ENCODE measurements at places on chromosomes 7 and 10.

- no peak for DNase-seq
These were observed 54.3 kb downstream of the SLC16A9 start for GRCh38 chr10:59655309-59655708.

DNA sequence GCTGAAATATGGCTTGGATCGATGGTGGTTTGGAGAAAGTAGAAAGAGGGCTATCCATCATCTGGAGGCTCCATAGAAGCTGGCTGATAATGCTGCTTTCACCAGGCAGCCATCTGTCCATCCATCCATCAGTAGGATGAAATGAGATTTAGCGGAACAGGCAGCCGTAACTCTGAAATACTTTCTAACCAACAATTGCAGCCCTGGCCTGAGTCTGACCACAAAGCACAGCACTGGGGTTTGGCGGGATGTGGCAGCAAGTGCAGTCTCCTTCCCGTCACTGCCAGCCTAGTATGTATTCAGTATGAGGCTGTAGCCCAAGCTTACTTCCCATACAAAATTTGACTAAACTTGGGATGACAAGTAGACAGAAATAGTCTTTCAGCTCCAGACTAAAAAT lies 38.0 kb downstream of the R3HCC1L start:
- no peak for DNase-seq

DNA sequence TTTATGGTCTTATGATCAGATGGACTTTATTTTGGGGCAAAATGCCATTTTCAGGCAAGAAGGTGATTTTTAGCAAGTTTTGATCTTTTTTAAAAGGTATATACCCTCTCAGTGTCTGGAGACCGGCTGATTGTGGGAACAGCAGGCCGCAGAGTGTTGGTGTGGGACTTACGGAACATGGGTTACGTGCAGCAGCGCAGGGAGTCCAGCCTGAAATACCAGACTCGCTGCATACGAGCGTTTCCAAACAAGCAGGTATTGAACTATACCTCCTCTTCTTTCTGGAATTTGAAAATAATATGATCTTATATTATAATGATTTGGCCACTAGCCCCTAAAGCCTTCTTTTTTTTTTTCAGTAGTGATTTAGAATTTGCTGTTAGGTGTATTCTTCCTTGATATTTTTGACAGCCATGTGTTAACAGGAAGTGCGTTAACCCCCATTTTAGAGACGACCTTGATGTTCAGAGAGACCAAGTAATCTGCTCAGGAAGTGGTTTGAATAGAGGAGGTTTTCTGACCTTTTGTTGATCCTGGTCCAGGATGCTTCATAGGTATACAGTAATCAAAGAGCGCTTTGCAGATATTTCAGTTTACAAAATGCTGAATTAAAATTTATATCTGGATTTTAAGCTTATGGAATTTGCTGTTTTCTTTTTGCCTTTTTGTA lies 6.2 kb downstream of the BUB3 start:
- no peak for DNase-seq

- no peak for DNase-seq
These were observed 1.6 kb downstream of the CHST15 start for GRCh38 chr10:124091646-124092249.

DNA sequence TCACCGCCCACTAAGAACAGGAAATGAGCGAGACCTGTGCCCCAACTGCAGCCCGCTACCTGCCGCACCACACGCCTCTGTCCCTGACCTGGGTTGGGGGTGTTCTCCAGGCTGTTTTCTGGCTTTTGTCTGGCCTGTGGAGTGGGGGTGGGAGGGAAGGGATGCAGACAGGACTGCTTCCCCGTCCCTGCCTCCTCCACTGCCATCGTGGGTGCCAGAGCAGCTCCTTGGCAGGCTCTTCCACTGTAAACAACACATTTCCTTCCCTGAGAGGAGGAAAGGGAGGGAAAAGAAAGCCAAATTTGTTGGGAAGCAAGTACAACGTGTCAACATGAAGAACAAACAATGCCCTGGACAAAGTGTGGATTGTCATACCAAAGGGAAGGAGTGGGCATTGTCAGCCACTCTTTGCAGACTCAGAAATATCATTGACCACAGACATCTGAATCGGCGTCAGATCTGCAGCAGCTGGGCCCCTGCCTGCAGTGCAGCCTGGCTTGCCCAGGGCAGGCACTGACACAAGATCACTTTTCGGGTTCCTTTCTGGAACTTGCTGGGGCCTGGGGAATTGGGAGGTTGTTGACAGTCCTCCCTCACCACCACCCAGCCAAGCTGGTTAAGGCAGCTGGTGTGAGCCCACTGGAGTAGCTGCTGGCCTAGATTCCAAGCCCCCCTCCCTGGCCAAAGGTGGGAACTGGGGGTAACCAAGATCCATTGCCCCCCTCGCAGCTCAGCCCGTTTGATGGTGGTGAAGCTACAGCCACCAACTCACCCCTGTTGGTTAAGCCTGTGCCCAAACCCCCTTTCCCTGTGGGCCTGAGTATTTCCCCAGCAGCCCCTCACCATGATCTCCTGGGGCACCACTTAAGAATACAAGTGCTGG lies 22.6 kb upstream of the TRIM8 start:
- no peak for DNase-seq

GRCh38 chr10:8312781-8313180 lies 258.3 kb downstream of the GATA3 start:
- no peak for DNase-seq

- no peak for DNase-seq
These were observed 10.5 kb upstream of the TTYH3 start for GRCh38 chr7:2621061-2621828.

GRCh38 chr7:19437446-19437845 lies 271.4 kb downstream of the POLR1F start:
- no peak for DNase-seq

- no peak for DNase-seq
These were observed 232.7 kb upstream of the KIAA1217 start for GRCh38 chr10:23976275-23976674.

DNA sequence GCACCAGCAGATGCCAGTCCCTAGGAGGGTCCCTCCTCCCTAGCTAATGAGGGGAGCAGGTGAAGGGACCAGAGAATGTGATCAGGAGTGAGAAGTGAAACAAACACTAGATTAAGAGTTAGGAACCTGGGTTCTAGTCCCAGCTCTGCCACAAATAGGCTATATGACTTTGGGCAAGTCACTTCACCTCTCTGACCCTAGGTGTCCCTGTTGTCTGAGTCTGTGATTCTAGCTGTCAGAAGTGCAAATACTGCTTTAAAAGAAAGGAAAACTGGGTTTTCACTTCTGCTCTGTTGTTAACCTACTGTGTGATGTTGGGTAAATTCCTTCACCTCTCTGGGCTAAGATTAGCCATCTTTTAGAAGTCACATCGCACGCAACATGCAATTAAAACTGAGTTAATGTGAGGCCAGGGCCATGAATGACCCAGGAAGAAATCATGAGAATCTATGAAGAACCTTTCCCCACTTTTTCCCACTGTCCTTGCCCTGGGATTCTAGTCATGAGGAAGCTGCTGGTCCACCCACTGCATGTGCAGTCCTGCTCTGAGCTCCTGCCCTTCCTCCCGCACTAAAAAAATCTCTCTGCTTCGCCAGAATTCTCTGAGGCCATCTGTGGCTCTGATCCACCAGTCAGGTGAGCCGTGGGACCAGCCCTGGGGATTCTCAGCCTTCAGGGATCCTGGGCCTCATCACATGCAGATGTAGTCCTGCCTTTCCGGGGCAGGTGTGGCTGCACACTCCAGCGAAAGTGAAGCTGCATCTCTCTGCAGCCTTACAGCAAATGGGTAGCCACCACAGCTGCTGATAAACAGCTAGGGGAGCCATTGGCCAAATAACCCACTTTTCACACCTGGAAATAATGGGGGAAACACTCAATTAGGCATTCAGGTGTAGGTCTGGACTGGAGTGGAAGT lies 181.7 kb downstream of the PLXNA4 start:
- no peak for DNase-seq

- DNase-seq, result no peak
These were observed 19.5 kb downstream of the NRP1 start for GRCh38 chr10:33314811-33315561.

DNA sequence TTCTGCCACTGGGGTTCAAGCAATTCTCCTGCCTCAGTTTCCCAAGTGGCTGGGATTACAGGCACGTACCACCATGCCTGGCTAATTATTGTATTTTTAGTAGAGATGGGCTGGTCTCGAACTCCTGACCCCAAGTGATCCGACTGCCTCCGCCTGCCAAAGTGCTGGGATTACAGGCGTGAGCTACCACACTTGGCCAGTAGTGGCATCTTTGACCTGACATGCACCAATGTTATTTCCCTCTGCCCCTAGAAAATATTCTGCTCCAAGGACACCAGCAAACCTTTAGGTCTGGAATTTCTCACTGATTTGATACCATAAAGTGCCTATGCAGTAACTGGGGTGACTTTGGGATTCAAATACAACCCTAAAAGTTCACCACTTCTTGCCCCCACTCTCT lies 179.4 kb downstream of the ARID5B start:
- DNase-seq, result no peak

DNA sequence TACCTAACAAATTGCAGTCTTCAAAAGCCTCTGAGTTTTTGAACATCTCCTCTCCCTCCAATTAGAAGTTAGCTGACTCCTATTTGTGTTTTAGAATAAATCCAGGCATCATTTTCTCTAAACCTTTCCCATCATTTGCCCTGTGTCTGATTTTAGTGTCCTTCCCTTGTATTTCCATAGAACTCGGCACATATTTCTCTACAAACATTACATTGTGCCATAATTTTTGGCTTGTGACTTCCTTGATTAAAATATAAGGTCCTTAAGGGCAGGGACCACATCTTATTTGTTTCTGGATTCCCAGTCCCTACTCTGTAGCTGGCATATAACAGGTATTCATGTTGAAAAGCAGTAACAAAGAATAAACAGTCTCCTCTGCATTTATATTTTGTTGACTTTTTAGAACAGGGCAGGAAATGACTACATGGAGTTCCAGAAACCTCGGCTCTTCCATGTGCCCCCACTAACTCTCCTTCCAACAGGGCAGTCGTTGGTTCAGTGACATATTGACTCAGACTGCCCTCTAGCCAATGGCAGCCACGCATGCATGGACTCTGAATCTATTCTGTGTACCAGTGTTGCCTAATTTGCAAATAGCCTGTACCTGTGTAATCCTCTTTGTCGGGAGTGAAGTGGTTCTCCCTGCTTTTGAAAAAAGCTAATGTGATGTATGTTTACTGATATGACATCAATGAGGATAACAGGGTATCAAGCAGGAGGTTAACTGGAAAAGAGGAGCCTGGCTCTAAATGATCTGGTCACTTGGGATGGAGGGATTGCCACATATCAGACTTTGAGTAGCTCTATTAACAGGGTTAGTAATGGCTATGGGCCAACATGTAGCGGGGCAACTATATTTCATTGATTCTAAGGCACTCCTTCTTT lies 19.8 kb upstream of the CPN1 start:
- no peak for DNase-seq

DNA sequence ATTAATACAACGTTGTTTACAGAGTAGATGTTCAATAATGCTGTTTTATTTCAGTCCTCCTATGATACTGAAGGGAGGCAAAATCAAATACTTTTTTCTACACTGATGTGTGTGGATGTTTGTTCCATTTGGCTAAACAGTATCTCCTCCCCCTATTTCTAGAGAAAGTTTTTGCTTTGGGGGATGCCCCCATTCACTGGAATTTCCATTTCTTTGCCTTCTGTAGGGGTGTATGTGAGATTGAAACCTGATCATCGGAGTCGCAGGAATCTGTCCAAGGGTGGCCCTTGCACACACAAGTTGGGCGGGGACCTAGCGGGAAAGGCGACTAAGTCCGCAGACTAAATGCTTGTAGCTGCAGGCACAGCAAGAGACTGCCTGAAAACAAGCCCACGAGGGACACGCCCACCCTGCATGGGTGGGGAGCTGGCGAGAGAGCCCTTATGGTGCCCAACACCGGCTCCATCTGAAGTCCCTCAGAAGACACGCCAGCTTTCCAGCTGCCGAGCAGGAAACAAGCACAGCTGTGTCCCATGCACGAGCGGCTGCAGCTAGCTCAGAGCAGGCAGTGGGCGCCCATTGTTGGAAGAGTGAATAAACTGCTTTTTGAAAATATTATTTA lies 58.0 kb downstream of the ESYT2 start:
- DNase-seq, result no peak

All from H54 (cell line).